CD4-positive, alpha-beta T cell treated with Interleukin-4 for 1 hour (primary cell): ENCODE measurements at places on chromosomes 11 and 22.
A peak's percentile ranks its signal among the peaks of the same experiment; 100 is the strongest.

GRCh38 chr11:6448574-6448973 is 7.8 kb upstream of the HPX start:
- DNase-seq, result no peak

- no peak for DNase-seq
Observed at GRCh38 chr11:8247312-8247711, 16.4 kb downstream of the LMO1 start.

DNA sequence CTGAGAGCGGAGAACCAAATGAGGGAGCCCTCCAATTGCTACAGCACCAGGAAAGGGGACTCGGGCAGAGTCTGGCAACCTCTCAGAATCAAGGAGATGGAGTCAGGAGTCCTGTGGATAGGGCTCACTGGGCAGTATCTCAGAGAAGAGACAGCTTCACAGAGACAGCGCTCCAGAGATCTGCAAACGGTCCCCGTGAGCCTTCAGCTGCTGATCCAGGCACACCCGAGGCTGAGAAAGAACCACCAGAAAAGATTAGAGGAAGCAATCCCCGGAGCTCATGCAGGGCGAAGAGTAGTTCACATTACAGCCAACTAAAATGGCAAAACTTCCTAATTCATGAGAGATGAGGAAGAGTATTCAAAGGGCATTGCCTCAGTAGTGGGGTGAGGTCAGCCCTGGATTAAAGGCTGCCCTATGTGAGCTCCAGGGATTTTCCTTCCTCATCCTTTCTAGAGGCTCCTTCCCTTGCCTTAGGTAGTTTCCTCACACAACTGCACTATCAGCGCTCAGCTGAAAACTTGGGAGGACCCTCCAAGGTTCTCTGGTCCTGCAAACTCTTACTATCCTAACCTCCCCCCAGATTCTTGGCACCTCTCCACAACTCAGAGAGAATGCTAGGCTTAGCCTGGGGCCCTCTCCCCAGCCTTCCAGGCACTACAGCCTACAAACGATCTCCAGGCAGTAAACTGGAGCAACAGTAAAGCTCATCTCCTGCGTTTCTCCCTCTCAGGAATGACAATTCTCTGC is 23.7 kb downstream of the SCN4B start:
- no peak for DNase-seq

- DNase-seq, result no peak
Observed at GRCh38 chr11:30017445-30017895, 640 bp upstream of the KCNA4 start.

- DNase-seq, result no peak
Observed at GRCh38 chr11:2188745-2189144, 17.1 kb upstream of the TH start.

DNA sequence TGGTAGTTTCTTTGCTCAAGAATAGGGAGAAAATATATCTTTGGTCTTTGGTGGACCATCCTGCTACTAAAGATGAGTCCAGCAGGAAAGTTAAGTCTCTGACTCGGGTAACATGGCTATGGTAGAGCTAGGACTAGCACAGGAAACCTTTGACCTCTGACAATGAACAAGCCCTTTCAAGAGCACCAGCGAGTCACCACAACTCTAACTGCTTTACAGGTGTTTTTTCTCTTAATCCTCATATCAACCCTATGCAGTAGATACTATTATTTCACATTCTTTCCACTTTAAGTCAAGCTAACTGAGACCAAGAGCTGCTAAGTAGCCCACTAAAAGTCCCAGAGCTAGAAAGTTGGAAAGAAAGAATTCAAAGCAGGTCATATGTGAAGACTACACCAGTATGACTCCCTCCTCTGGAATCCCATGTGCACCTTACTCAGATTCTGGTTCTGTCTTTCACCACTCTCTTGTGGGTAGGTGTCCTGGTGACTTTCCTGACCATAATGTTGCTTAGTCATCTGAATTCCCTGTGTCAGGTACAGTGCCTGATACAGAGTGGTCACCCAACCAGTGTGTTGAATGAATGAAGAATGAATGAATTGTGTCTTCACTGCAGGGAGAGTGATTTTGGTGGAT is 53.8 kb upstream of the ME3 start:
- DNase-seq, result no peak

- no peak for DNase-seq
Observed at GRCh38 chr22:37148742-37149665, 712 bp downstream of the IL2RB start.

- no peak for DNase-seq
Observed at GRCh38 chr11:122625976-122626665, 29.4 kb upstream of the UBASH3B start.

GRCh38 chr11:36030731-36031281 is 86.9 kb downstream of the LDLRAD3 start:
- DNase-seq, result no peak

GRCh38 chr22:22076932-22077703 is 94.5 kb upstream of the TOP3B start:
- DNase-seq, result no peak

GRCh38 chr11:130125638-130126037 is 33.9 kb upstream of the ST14 start:
- no peak for DNase-seq

- DNase-seq, result no peak
Observed at GRCh38 chr11:33624083-33624482, 76.5 kb downstream of the C11orf91 start.

GRCh38 chr11:723120-723883 is 17.3 kb downstream of the EPS8L2 start:
- peak; percentile 70 for DNase-seq

DNA sequence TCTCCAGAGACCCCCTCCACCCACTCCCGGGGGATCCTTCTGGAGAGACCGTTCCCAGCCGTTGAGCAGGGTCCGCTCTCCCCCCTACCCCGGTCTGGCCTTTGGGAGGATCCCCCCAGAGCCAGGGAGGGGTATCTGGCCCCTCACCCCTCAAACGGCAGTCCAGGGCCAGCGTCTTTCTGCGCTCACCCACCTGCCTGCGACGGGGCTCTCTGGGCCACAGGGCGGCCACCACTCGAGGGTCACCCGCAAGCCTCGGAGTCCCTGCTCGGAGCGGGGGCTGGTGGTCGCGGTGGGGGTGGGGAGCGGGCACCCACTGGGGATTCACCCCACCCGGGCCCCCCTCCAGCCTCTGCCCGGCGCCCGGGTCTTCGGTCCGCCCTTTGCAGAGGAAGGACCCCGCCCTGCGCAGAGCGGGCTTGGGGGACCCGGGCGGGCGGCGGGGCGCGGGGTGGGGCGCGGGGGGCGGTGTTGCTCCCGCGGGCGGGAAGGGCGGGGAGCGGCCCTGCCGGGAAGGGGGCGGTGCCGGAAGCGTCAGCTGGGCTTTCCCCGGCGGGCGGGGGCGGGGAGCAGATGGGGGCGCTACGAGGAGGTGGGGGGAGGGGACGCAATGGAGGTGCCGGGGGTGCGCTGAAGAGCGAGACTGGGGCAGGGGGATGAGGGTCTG is 16.6 kb downstream of the CRELD2 start:
- DNase-seq, result peak; percentile 90

DNA sequence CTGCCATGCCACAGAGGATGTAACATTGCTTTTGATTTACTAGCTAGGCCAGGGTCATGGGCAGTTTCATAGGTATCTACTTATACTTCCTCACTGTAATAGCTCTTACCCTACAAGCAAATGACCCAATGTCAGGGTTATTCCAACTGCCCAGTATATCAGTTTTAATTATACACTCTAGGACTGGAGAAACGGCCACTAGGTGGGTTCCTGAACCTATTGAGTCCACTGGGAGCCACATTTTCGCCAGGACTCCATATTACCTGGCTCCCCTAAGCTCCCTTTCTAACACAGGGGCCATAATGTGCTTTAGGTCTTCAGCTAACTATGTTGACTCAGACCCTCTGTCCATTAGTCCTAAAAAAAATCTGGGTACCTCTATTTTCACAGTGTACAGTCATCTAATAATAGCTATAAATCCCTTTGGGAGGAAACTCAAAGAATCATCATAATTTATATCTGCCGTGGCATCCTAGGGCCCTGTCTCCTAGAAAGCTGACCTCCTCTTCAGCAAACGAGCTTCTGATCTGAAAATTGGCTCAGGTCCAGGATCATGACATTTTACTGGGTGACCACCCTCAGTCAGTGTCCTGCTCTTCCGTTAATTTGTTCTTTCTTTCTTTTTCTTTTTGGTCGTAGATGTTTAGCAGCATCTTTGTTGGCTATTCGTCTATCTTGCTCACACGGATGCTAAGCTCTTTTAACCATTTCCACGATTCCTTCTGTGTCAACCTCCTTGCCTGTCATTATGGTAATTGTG is 244.3 kb downstream of the FAM76B start:
- no peak for DNase-seq

DNA sequence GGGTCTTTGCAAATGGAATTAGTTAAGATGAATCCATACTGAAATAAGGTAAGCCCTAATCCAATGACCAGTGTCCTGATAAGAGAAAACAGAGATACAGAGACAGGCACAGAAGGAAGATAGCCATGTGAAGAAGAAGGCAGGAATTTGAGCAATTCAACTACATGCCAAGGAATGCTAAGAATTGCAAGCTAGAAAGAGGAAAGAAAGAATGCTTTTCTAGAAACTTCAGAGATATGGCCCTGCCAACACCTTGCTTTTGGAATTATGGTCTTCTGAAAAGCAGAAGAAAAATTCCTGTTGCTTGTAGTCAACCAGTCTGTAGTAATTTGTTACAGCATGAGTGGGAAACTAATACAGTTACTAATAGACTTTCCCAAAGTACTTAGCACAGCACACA is 111.3 kb downstream of the SLC17A6 start:
- no peak for DNase-seq

DNA sequence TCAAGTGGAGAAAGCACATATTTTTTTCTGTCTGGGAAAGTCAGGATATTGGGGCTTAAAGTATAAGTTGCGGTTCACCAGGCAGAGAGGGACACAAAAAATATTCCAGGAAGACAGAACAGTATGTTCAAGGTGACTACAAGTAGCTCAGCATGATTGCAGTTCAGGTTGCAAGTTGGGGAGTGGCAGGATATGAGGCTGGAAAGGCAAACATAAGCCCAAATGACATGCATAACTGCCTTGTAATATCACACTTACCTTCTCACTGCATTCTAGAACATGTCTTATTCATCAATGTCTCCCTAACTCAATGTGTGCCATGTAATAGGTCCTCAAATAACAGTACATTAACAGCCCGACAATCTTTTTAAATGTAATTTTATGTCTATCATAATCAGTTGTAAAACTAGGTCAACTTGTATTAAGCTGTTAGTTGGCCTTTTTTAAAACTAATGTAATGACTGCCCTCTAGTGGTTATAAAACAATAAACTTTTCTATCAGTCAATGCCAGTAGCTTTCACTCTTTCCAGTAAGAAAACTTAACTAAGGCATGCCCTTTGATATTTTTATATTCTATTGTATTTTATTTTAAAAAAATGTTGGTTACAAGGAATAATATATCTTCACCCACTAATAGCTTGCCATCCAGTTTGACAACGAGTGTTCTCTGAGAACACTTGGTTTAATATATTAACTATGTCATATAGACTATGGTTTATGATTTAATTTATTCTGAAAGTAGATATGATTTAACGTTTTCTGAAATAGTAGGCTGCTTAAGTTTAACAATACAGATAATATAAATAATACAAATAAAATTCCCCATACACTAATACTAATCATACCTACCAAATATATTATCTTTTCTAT is 39.4 kb upstream of the CFAP300 start:
- DNase-seq, result peak; percentile 57

GRCh38 chr11:16899708-16900303 is 114.4 kb downstream of the PLEKHA7 start:
- DNase-seq, result no peak

DNA sequence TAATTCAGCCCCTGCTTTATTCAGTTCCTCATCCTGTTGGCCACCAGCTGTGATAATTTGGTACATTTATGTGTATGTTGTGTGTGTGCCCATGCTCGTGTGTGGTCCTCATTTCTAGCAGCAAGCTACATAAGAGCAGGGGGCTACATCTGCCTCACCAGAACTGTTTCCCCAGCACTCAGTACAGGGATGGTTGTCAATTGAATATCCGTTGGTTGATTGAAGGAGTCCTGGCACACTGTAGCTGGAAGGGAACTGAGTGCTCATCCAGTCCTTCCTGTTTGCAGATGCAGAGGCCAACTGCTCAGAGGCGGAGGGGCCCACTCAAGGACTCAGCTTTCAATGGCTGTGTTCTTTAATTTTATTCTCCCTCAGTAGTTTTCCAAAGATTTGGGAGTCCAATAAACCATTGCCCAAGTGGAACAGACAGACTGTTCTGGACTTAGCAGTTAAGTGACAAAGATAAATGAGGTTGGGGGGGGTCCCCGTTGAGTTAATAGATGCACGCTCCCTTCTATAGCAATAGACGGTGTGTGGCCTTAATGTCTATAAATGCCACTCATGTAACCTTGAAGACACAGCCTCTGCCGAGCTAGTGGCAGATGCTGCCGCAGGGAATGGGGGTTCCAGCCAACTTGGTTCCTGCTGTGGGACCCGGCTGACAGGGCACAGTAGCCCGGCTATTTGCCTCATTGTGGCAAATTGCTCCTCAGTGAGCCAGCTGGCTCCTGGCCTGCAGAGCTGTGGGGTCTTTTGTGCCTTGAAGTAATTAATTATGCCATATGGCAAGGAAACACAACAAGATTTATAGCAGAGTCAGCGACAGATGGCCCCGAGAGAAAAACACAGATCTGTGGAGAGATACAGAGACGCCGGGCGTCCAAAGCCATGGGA is 71.4 kb upstream of the GRK3 start:
- DNase-seq, result no peak

DNA sequence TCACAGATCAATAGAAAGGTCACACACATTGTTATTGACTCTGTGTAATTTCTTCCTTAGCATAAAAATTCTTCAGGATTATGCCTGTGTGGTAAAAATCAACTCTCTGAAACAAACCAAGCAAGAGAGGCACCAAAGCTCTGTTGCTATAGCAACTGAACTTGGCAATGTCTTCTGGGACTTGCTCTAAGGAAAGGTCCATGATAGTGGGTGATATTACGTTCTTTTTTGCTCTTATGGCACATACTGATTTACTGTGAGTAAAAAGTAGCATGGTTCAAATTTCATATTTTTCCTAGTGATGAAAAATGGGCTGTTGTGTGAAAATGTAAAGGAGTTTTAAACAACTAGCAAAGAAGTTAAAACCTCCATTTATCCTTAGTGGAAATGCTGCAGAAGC is 66.4 kb downstream of the SVIP start:
- no peak for DNase-seq

DNA sequence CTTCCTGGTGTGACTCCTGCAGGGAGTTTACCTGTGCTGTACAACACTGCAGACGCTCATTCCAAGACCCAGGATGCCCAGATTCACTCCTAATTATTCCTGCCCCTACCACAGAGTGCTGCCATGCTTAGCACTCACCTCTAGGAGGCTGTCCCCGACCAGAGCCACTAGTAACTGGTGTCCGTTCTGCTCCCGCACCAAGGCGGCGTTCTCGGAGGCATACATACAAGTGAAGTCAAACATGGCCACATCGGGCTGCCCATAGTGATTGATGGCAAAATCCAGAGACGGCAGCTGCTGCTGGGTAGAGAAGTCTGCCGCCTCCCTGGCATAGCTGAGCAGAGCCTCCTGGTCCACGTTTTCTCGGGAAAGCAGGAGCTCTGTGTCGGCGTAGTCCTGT is 122.3 kb upstream of the BID start:
- no peak for DNase-seq
